ENCODE measurements at places on chromosomes 13 and 19.

DNA sequence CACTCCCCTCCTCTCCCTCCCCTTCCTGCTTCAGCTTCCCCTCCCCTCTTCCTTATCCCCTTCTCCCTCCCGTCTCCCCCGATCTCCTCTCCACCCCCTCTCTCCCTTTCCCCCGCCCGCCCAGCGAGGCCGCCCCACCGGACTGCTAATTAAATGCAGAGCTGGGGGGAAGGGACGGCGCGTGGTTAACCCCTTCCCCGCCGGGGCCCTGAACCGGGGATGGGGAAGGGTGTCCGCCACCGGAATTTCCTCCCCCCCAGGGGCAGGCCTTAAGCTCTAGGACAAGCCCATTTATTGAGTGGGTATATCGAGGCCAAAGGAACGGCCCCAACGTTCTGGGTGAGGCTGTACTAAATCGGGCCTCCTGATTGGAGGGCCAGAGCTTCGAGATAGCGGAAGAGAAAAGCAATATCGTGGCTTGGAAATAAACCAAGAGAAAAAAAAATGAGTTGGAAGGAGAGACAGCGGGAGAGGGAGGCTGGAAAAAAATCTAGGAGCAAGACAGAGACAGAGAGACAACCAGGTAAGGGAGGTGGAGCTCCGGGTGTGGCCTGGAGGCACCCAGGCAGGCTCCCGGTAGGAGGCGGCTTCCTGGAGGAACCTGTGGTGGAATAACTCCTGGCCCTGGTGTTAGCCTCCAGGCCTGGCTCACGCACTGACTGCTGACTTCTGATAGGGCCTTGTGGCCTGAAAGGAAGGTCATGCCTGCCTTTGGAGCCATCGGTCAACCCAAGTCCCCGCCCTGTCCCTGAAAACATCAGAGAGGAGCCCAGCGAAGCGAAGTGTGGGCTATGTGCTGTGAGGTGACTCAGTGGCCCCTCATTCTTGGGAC is 11.6 kb upstream of the JUND start:
- peak; percentile 92 for DNase-seq

GRCh38 chr19:18776736-18777135 is 14.4 kb downstream of the COMP start:
- no peak for DNase-seq

- no peak for DNase-seq
These were observed 4.1 kb downstream of the SPRY2 start for GRCh38 chr13:80336776-80337287.

GRCh38 chr13:29593605-29594297 is 1.7 kb downstream of the SLC7A1 start:
- no peak for DNase-seq

DNA sequence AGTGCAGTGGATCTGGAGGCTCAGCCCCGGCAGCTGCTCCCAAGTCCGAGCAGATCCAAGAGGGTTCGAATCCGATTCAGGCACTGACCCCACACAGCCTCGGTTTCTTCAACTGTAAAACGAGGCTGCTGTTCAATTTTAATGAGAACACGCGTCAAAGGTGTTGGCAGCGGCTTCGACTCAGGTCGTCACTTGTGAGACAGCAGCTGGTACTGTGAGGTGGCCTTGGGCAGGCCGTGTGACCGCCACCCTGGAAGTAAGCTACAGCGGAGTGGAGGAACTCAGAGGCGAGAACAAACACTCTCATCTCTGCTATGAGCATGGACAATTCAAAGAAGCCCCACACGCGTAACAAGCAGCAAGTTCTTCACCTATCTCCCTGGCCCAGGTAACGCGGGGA is 9.7 kb downstream of the MAP2K2 start:
- no peak for DNase-seq

DNA sequence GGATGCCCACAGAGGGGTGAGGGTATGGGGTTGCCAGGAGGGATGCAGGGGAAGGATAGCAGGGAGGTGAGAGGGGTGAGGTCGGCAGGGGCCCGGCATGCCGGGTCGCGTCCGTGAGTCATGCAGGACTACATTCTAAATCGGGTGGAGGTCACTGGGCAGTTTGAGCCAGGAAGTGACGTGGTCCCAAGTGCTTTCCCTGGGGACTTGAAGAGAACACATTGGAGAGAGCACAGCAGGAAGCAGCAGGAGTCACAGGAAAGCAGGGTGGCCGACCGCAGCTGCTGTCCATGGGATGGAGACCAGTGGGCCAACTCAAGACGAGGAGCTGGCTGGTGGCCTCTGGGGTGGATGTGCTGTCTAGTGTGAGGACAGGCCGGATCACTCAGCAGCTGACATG is 92.0 kb upstream of the WASF3 start:
- DNase-seq: no peak

- no peak for DNase-seq
These were observed 249.0 kb downstream of the LHFPL6 start for GRCh38 chr13:39353988-39354387.

GRCh38 chr19:977058-977464 is 7.1 kb upstream of the WDR18 start:
- no peak for DNase-seq

DNA sequence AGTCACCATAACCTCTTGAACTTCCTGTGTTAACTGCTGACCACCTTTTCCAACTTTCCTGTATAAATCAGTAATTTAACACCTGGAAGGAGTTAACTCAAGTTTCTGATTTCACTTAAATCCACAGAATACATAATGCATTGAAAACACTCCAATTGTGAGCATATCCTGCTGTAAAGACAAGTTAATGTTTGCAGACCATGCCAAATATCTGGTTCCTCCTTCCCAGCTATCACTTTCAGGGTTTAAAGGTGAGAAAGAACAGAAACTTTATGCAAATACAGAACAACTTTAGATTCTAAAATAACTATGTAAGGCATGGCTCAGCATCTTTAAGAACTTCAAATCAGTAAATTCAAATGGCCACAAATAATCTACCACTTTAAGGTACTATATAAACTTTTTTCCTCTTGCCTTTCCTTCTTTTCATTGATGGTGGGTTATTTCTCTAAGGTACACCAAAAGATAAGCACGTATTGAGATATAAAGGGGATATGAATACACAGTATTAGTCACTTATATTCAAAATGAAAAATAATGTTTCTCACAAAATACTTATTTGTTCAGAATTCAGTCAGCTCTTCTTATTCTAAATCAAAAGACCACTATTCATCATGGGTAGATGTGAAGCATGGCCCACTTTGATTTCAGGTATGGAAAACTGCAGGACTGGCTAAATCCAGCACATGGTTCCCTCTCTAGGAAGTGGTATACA is 6.6 kb upstream of the TPTE2 start:
- DNase-seq: no peak

DNA sequence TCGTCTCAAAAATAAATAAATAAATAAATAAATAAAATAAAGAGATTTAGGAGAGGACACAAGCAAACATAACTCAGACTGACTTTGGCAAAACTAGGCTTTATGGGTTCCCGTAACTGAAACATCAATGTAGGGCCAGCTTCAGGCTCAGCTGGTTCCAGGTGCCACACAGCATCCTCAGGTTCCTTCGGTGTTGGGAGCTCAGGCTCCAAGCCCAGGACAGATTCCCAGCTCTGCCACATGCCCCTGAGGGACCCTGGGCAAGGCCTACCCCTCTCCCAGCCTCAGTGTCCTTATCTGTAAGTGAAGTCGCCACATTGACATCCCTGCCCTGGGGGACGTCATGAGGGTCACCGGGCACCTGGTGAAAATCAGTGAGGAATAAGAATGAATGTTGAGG is 18.7 kb downstream of the MISP start:
- no peak for DNase-seq

GRCh38 chr19:34044021-34044420 is 128.3 kb upstream of the LSM14A start:
- DNase-seq: no peak

DNA sequence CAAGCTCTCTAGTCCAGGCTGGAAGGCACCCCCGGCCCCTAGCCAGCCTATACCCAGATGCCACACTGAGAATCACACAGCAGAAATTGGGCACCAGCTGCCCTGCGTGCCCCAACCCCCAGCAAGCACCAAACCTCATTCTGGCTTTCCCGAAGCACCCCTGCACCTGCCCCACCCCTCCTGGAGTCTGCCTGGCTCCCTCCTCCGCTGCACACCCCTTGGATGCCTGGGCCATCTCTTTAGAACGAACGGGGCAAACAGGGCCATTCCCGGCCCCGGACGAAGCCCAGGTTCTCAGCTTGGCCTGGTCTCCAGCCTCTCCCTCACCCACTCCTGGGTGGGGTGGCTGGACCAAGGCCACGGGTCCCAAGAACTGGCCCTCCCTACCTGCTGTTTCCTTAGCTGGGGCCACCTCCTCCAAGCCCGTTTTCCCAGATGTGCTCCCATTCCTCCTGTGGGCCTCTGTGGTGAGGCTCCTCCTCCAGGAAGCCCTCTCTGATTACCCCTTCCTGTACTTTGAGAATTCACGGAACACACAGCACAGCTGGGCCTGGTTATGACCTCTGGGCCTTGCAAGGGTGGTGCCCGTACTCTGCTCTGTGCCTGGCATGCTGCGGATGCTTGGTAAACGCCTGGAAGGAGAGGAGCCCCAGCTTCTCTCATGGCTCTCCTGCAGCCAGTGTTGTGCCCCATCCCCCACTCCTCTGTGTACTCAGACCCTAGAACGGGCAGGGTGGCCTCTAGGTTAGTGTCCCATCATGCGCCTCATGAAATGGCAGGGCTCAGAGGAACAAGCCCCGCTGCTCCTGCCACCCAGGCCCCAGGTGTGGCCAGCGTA is 21.4 kb downstream of the CEBPG start:
- no peak for DNase-seq

- no peak for DNase-seq
These were observed 4.0 kb downstream of the KRTDAP start for GRCh38 chr19:35486268-35486708.

DNA sequence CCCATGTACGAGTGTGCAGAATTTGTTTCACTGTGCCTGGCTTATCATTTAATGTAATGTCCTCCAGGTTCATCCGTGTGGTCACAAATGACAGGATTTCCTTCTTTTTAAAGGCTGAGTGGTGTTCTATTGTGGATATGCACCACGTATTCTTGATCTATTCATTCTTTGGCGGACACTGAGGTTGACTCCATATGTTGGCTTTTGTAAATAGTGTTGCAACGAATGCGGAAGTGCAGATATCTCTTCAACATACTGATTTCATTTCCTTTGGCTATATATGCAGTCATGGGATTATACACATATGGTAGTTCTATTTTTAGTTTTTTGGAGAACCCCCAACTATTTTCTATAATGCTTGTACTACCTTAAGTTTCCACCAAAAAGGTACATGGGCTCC is 13.0 kb downstream of the OR7A5 start:
- DNase-seq: no peak

DNA sequence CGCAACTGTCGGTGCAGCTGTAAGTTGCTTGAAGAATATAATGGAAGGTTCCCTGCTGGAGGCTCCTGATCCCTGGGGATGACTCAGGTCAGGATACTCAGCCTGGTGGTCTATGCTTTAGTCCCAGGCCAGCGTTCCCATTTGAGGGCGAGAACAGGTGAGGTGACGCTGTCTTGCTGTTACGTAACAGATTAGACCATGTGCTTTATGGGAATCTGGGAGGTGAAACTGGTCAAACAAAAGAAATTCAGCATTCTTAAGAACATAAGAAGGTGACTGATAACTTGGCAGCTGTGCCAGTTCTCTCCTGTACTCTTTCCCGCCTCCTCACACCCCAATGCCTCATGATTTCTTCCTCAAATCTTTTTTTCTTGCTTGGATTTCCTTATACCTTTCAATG is at the start of gene CXCL17:
TSS of gene CXCL17 (minus strand) at position 114 of the 400 bp plus-strand sequence. CDS start 114 bp downstream, outside the sequence.
- no peak for DNase-seq

- peak; percentile 24 for DNase-seq
These were observed 14.9 kb downstream of the MAP2K2 start for GRCh38 chr19:4108767-4109625.

- DNase-seq: no peak
These were observed 102.7 kb downstream of the RAB20 start for GRCh38 chr13:110458594-110459365.

Measured in hematopoietic multipotent progenitor cell treated with erythropoietin and hydrocortisone succinate and interleukin-3 and kit ligand, for 8 days (in vitro differentiated cells).